ENCODE measurements at places on chromosomes 5 and 9. TPM values are rescaled to one million over a fixed set of nuclear protein-coding genes. Genes with fewer than 3 reads are reported as not detected.
A peak's percentile ranks its signal among the peaks of the same experiment; 100 is the strongest.

The CCDC152 gene
- total RNA-seq: 0.60 TPM

The CER1 gene
- total RNA-seq: not detected

GRCh38 chr9:93085676-93086075 lies 10.3 kb upstream of the CARD19 start:
- no peak for DNase-seq

DNA sequence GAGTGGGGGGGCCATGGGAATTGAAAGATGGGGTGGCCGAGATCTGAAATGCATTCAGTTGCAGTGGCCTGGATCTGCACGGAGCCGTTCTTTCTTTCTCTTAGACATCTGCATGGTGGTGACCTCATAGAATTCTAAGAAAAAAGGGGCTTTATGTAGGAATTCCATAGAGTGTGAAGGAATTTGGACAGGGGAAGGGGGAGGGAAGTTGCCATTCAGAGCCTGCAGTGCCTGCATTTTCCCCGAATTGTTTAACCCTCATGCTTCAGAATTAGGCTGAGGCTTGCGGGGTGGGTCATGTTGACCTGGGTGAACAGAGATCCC lies 4.9 kb downstream of the NEK6 start:
- DNase-seq: peak; percentile 29

GRCh38 chr5:39164529-39165402 lies 54.6 kb downstream of the FYB1 start:
- no peak for DNase-seq

- DNase-seq: no peak
These were observed 13.6 kb upstream of the EQTN start for GRCh38 chr9:27310582-27310981.

Data from RPMI7951 (cell line).